Skeletal muscle tissue (tissue), 5 donors: ENCODE measurements at places on chromosomes 2 and 18. TPM values are rescaled to one million over a fixed set of nuclear protein-coding genes. Genes with fewer than 3 reads are reported as not detected.

The SLC66A2 gene
- total RNA-seq, result 20.4 TPM

The INHA gene
- total RNA-seq, result not detected

The HOXD11 gene
- not detected for total RNA-seq

The LBX2 gene
- not detected for total RNA-seq

The DYSF gene
- 88.7 TPM for total RNA-seq

The PROKR1 gene
- total RNA-seq, result 0.52 TPM

The GALR1 gene
- total RNA-seq, result not detected

The RAB17 gene
- 1.0 TPM for total RNA-seq

The LCT gene
- total RNA-seq, result not detected

The IL1F10 gene
- not detected for total RNA-seq

The SMIM21 gene
- total RNA-seq, result not detected

The CCL20 gene
- not detected for total RNA-seq

The IL36RN gene
- total RNA-seq, result not detected

The CABYR gene
- 3.1 TPM for total RNA-seq

The DOK6 gene
- total RNA-seq, result 3.1 TPM

The REG3G gene
- not detected for total RNA-seq

The OXER1 gene
- total RNA-seq, result under 0.01 TPM

The ALK gene
- total RNA-seq, result 0.52 TPM

The POTEC gene
- total RNA-seq, result not detected

The AQP12B gene
- not detected for total RNA-seq

The ICOS gene
- 0.52 TPM for total RNA-seq

The SLC4A5 gene
- 2.6 TPM for total RNA-seq

The THUMPD2 gene
- 11.5 TPM for total RNA-seq

The PRADC1 gene
- total RNA-seq, result 17.7 TPM

The CRYGD gene
- not detected for total RNA-seq

The TMEM18 gene
- 20.9 TPM for total RNA-seq

The VAMP8 gene
- 4.7 TPM for total RNA-seq

The TLX2 gene
- total RNA-seq, result not detected

The POTEJ gene
- total RNA-seq, result not detected

The PRR30 gene
- not detected for total RNA-seq

The MERTK gene
- total RNA-seq, result 4.2 TPM

The COPS9 gene
- 115 TPM for total RNA-seq

The VWA3B gene
- not detected for total RNA-seq

The GKN2 gene
- total RNA-seq, result not detected

The DCAF17 gene
- total RNA-seq, result 20.4 TPM

The TPO gene
- not detected for total RNA-seq

The GALNT1 gene
- 60.0 TPM for total RNA-seq

The KYNU gene
- total RNA-seq, result 1.0 TPM

The ADNP2 gene
- 8.4 TPM for total RNA-seq

The SH3RF3 gene
- 2.1 TPM for total RNA-seq

The COL4A3 gene
- total RNA-seq, result under 0.01 TPM

The EML6 gene
- total RNA-seq, result 10.4 TPM

The ACVR1 gene
- total RNA-seq, result 18.8 TPM

The KIF1A gene
- 4.7 TPM for total RNA-seq

The SDC1 gene
- 2.1 TPM for total RNA-seq

The CNNM4 gene
- total RNA-seq, result 6.3 TPM

The CLEC4F gene
- not detected for total RNA-seq

The SGPP2 gene
- not detected for total RNA-seq

The BOLA3 gene
- total RNA-seq, result 15.7 TPM

The STAT4 gene
- 2.6 TPM for total RNA-seq

The SLC9A4 gene
- total RNA-seq, result not detected

The TEKT4 gene
- under 0.01 TPM for total RNA-seq

The CDC42EP3 gene
- 3.7 TPM for total RNA-seq

The GALNT3 gene
- 1.0 TPM for total RNA-seq

The SERPINB4 gene
- not detected for total RNA-seq

The PTPRM gene
- 68.9 TPM for total RNA-seq

The OR6B2 gene
- total RNA-seq, result not detected

The RUFY4 gene
- not detected for total RNA-seq

The MYO7B gene
- 1.0 TPM for total RNA-seq
